ENCODE measurements at places on chromosomes 11 and 22.

- no peak for DNase-seq
Observed at GRCh38 chr11:121711939-121712338, 259.2 kb upstream of the SORL1-AS1 start.

DNA sequence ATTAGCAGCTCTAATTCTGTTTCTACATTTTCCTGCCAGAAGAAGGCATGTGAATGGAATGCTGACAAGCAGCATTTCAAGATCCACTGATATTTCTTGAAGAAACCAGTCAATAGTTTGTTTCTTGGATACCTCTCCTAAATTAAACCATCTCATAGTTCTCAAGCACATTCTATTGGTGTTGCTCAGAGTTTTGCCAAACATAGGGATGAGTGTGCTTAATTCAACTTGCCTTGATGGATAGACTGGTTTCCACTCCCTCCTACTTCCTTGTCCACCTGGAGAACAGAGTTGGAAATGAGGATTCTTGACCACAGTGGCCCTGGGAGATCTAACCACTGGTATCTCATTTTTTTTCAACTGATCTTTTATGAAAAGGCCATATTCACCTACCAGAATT lies 29.8 kb upstream of the DDX10 start:
- no peak for DNase-seq

- no peak for DNase-seq
Observed at GRCh38 chr11:75822541-75822940, 7.5 kb downstream of the UVRAG start.

- no peak for DNase-seq
Observed at GRCh38 chr11:66336234-66337102, at the start of gene RIN1. Gene RIN1, minus strand, starts transcription at chr11:66336434. Its CDS starts 32 bp downstream, at chr11:66336402.

GRCh38 chr22:24379536-24379935 lies 47.9 kb upstream of the ADORA2A start:
- no peak for DNase-seq

GRCh38 chr11:118080296-118080695 lies 3.4 kb downstream of the TMPRSS4 start:
- no peak for DNase-seq

DNA sequence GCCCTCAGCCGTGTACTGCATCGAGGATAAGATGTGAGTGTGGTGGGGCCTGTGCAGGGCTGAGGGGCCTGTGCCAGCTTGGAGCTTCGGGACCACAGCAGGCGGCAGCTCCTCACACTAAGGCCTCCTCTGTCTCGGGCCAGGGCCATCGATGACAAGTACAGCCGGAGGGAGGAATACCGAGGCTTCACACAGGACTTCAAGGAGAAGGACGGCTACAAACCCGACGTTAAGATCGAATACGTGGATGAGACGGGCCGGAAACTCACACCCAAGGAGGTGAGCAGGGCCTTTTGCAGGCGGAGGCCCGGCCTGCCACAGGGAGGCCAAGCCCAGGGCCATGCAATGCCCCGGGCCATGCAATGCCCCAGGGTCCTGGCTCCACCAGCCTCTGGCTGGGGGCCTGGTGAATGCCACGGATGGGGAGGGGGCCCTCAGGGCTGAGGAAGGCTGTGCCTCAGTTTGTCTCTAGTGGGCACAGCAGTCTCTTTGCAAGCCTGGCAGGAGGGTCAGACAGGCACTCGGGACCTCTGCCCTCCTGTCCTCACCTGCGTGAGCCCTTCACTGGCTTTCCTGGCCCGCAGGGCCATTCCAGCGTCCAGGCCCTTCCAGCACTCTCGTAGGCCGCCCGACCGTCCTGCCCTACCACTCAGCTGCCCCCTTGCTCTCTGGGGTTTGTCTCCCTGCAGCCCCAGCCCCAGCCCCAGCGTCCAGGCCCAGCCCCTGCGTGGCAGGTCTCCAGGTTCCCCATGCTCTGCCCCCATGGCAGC lies 16.3 kb downstream of the SART1 start:
- DNase-seq = no peak

GRCh38 chr11:88231894-88232482 lies 56.7 kb upstream of the RAB38 start:
- DNase-seq = peak; percentile 14

DNA sequence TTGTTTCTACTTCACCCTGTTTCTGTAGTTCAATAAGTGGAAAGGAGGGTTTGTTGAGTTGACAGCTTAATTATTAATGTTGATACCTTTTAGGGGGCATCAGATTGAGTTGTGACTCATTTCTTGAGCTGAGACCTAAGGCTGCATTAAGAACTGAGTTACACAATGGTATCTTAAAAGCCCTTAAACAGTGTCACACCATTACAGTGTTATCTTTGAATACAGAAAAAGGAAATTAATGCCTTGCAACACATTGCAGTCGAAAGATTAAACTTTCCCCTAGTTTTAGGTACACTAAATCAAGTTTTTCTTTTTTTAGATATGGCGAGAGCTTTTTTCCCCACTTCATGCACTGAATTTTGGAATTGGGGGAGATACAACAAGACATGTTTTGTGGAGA lies 16.7 kb downstream of the PAFAH1B2 start:
- DNase-seq = no peak

GRCh38 chr22:29722151-29722550 lies 2.3 kb downstream of the CABP7 start:
- no peak for DNase-seq

DNA sequence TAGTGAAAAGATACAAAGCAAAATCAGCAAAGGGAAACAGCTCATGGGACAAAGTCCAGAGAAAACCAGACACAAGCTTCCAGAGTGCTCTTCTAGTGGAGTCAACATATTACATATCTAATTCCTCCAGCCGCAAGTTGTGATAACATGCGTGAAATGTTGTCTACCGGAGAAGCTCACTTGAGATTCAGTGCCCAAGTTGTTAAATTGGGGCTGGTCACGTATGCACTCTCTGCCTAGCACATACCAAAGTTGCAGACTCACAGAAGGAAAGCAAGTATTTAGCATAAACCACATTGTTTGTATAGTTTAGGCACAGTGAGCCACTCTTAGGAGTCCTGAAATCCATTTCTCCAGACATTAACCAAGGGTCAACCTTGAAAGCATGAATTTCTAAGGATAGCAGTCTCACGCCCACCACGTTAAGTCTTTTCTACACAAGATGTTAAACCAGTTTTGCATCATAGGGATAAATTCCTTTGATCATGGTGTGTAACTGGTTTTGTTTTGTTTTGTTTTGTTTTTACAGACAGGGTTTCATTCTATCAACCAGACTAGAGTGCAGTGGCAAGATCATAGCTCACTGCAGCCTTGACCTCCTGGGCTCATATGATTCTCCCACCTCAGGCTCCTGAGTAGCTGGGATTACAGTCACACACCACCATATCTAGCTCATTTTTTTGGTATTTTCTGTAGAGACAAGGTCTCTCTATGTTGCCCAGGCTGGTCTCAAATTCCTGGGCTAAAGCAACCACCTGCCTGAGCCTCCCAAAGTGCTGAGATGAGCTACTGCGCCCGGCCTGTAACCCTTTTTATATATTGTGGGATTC lies 39.5 kb upstream of the EP300 start:
- no peak for DNase-seq

DNA sequence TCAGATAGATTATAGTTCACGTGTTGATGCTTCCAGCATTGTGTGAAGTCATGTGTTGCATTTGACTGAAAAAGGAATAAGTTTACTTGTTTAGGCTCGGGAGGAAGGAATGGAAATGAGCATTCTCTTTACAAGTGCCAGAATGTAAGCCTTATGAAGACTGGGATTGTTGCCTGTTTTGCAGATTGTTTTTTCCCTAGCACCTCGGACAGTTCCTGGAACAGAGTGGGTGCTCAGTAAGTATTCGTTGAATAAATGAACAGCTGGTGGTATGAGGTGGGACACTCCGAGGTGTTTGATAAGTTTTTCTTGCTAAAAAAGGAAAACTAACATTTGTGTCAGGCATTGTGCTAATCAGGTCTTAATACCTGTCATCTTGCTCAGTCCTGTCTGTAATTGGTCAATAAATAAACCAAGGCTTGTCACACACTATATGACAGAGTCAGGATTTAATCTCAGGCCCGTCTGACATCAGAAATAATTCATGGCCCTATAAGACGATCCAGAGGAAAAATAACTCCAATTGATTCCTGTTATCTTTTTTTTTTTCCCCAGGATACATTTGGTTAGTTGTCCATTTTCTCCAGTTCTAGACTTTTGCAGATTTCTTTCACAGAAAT lies 304.7 kb downstream of the NELL1 start:
- DNase-seq = no peak

- no peak for DNase-seq
Observed at GRCh38 chr22:23695141-23695540, 4.3 kb downstream of the RGL4 start.

GRCh38 chr11:26937386-26937785 lies 56.5 kb upstream of the FIBIN start:
- no peak for DNase-seq

All from MM.1S (cell line).